ENCODE measurements at places on chromosomes 6 and 20. TPM values are rescaled to one million over a fixed set of nuclear protein-coding genes. Genes with fewer than 3 reads are reported as not detected.

DNA sequence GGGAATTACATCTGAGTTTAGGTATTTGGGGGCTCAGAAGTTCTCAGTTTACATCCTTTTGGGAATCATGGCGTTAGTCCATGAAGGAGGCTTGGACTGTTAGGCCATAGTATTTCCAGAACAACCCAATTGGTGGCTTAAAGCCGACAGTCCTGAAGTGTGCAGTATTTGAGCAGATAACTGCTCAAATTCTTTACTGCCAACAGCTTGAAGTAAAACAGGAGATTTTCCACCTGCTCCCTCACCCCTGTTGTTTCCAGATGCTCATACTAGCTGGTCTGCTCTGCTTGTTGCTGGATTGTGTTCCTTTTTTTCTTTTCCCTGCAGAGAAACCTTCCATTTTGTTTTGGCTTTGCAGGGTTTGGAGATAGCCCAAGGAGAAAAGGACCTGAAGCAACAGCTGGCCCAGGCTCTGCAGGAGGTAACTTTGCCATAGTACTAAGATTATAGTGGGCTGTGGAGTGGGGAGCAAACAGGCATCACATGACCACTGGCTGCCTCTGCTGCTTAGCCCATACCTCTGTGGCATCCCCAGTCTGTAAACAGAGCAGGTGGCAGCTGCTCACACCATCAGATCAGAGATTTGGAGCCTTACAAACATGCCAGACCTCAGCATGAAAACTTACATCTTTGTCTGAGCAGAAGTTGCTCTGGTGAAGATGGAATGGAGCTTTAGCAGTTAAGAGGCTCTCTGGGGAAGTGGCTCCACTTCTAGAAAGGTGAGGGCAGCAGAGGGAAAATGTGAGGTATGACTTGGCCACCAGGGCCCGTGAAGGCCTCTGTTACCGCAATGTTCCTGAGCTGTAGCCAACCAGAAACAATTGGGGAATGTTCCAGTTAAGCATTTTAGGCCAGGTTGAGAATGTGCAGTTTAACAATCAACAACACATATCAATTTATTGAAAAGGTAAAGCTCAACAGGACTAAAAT, 17.6 kb downstream of the RNF8 start:
- DNase-seq: no peak

The PCK1 gene
- not detected for total RNA-seq

DNA sequence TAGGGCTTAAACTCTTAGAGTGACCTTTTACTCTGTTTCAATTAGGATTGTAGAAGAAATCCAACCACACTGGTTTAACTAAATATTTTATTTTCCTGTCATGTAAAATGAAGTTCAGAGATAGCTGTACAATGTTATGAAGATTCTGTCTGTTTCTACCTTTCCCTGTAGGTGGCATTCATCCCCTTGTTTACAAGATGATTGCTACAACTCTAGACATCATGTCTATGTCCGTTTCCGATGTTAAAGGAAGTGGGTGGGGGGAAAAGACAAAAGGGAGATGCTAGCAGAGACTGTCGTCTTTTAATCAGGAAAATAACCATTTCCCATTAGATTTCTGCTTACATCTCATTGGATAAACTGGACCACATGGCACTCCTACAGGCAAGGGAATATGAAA, 30.9 kb upstream of the RIMS1 start:
- no peak for DNase-seq

DNA sequence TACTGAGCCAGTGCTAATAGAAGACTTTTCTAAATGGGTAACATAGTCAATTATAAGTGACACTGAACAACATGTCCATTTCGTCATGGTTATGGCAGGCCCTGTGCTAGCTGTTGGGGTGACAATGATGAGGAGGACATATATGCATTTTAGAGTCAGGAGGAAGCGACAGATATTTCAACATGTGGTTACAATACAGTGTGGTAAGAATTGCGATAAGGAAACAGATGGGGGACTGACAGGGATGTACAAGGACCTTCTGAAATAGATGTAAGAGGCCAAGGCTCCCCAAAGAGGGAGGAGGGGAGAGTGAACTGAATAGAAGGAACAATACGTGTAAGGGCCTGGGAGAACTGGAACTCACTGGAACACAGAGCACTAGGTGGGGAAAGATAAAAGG, 11.7 kb downstream of the MMP24 start:
- no peak for DNase-seq

DNA sequence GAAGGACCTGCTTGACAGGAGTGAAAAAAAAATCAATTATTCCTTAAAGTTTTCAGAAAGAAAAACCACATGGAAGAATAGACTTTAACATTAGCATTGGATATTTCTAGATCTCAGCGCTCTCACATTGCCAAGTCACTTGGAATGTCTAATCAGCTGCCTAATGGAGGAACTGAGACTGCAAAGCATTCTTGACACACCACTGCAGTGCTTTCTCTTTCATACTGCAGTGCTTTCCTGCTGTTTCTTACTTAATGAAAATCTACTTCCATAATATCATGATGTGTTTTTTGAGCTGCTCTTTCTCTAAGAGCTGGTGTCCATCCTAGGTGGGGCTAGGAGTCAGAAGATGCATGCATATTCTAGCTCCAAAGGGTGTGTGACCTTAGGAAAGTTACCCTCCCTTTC, 20.4 kb upstream of the MCM3 start:
- no peak for DNase-seq

GRCh38 chr20:1301031-1301529, 27.9 kb downstream of the SDCBP2 start:
- DNase-seq: no peak

- DNase-seq: no peak
Measured at GRCh38 chr20:8073024-8073832, 53.7 kb upstream of the TMX4 start.
